ENCODE measurements at places on chromosomes 3 and 15.

DNA sequence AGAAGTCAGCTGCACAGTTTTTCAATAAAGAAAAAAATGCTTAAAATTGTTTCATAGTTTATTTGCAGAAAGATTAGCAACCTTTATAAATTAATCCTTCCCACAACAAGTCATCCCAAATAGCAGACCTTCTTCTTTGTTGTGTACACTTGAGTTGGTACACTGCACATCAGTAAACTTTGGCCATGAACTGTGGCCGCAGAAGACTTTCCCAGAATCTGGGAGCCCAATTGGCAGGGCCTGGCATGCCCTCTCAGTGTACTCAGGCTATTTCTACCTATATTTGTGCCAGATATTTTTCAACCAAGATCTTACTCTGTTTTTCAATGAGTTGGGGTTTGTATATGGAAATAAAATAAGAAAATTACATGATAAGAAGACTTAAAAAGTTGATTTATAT lies 133.1 kb downstream of the DIPK2A start:
- no peak for DNase-seq

DNA sequence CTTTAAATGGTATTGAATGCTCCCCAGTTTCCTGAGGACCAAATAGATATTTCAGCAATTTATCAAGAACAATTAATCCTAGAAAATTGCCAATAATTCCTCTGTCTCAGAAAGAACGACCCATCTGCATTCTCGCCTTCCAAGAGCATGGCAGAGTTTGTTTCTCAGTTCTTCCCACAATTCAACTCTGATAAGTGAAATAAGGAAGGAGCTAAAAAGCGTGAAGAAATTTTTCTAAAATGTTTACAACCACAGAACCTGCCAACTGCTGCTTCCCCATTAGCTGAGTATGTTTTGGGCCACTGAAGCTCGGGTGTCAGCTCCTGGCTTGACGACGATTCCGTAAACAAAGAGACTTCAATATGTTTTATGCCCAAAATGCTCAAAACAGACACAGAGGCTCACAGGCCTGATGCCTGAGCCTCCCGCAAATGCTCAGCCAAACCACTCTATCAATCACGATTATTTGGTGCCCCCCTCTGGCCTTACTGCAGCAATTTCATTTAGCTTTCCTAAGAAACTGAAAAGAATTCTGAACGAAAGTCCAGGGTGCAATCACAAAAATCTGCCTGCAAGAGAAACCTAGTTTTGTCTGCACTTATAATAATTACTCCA lies 259.2 kb upstream of the CCDC54 start:
- no peak for DNase-seq

DNA sequence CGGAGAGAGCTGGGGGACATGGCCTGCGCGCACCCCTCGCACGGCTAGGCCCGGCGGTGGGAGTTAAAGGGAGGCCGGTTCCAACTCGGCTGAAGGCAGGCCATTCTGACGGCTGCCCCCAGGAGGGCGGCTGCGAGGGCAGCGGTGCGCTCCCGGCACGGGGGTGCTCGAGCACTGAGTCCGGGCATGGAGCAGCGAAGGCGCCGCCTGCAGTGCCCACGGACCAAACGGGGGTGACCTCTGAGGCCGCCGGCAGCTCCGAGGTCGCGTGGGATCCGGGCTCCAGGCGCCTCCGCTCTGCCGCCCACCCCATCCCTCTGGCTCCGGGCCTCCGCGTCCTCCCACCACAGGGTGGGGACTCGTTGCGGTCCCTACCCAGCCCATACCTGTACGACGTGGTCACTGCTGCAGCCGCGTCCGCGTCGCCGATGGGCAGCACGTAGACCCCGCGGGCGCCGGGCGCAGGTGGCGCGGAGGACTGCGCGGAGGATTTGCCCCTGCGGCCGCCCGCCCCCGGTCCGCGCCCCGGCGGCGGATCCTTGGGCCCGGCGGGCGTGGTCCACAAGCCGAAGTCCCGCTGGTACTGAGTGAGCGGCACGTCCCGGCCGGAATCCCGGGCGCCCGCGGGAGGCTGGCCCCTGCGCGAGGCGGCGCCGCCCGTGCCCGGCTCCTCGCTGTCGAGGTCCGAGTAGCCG lies 469 bp downstream of the MAP6D1 start:
- DNase-seq, result no peak

DNA sequence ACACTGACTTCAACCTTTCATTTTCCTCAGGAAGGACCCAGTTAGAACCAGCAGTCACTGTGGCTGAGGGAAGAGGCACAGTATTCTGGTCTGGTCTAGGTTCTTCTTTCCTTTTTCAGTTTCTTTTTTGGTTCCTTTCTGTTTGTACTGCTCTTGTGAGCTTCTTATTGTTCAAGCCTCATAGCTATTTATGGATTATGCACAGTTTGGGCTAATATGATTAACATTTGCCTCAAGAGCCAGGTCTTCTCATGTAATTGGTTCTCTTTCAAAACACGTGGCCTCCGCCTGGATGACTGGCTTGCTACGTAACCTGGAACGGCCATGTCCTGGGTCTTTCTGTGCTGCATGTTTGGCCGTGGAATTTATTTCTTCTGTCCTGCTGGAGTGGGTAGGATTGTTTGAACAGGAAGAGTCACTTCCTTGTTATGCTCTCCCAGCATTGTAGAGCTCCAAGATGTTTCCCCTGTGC lies 43.3 kb downstream of the RBMS3 start:
- no peak for DNase-seq

GRCh38 chr3:11583235-11583634 lies 60.5 kb downstream of the VGLL4 start:
- DNase-seq, result no peak

Data from stimulated activated CD4-positive, alpha-beta T cell treated with anti-CD3 and anti-CD28 coated beads, Interleukin-4, amount 100 ng/mL, for 48 hours (primary cell).